ENCODE measurements at places on chromosomes 5 and 9.
A peak's percentile ranks its signal among the peaks of the same experiment; 100 is the strongest.

DNA sequence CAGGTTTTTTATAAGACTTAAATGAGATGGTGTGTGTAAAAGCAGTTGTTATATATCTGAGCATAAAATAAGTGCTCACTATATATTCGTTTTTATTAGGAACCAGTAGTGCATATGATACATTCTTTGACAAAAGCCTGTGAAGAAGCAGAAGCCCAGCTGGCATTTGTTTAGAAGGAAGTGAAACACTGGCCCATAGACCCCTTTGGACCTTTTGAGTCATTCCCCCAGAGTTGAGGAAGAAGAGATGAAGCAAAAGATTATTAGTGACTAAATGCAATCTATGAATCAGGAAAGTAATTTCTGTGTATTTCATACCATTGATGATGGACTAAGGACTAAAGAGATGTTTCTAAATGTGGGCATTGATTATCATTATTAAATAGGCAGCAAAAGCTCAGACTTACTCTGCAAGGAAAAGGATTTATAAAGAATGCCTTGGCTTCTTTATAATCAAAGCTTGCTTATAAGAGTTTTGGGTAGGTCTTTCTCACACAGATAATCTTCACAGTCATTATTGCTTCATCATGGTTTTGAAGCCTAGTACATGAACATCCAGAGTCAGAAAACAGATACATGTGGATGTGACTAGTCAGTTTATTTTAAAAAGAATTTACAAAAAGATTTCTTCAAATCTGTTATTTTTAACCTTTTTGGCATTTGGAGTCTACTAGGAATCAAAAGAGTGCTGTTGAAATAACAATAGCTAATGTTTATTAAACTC is 16.9 kb upstream of the FER start:
- no peak for DNase-seq
- no peak overlapping the region for H3K27ac ChIP-seq
- H3K4me1 ChIP-seq, result peaks cover 27% of the 10 kb centered on the region

DNA sequence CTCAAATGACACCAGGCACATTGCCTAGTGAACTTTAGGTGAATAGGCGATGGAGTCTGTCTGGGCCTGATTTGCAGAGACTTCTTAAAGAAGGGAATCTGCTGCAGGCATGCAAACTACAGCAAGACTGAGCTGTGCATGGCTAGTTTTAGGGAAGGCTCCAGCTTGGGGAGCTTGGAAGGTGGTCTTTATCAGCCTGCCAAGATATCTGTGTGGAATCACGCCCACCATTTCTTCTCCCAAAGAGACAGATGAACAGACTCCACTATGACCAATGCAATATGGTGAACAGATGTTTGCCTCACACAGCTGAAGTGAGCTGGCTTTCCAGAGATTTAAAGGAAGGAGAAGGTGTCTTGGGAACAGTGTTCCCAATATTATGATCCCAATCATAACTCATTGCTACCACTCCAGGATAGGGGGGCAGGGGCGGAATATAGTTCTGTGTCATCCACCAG is 129.0 kb upstream of the HMHB1 start:
- peaks cover 12% of the 10 kb centered on the region for H3K4me1 ChIP-seq
- DNase-seq, result no peak
- no peaks in the 10 kb centered on the region for H3K36me3 ChIP-seq
- H3K27me3 ChIP-seq, result no peaks in the 10 kb centered on the region
- H3K27ac ChIP-seq, result peak overlapping the region; percentile 18

DNA sequence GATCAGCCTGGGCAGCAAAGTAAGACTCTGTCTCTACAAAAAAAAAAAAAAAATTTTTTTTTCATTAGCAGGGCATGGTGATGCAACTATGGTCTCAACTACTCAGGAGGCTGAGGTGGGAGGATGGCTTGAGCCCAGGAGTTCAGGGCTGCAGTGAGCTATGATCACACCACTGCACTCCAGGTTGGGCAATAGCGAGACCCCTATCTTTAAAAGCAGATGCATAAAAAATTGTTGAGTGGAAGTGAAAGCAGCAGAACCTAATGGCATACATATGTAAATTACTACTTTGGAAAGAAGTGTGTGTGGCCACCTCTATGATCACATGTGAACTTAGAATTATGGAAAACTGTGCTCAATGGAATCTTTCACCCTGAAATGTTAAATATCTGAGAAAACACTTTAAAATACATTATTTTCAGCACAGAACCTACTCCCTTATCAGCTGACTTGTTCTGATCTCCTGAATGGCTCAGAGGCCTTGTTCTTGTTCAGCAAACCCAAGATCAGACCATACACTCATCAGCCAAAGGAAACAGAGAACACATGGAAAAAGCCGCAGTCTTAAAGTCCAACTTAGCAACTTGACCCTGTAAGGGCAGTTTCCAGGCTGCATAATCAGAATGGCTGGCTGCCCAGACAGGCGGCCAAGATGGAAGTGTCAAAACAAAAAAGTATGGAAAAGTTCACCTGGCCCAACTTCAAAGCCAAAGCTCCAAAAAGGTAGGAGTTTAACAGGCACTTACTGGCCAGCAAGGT is 56.5 kb downstream of the SIL1 start:
- peaks cover 21% of the 10 kb centered on the region for H3K4me1 ChIP-seq
- H3K4me3 ChIP-seq, result no peak overlapping the region
- H3K27me3 ChIP-seq, result peaks cover 2% of the 10 kb centered on the region
- no peak overlapping the region for H3K27ac ChIP-seq

- peaks cover 14% of the 10 kb centered on the region for H3K36me3 ChIP-seq
- peaks cover 2% of the 10 kb centered on the region for H3K4me1 ChIP-seq
- no peaks in the 10 kb centered on the region for H3K27me3 ChIP-seq
- H3K4me3 ChIP-seq, result no peak overlapping the region
- no peak overlapping the region for H3K27ac ChIP-seq
Observed at GRCh38 chr5:108369167-108369566, 12.7 kb downstream of the FBXL17 start.

- DNase-seq, result no peak
- H3K36me3 ChIP-seq, result no peaks in the 10 kb centered on the region
- H3K4me1 ChIP-seq, result no peaks in the 10 kb centered on the region
- no peak overlapping the region for H3K4me3 ChIP-seq
- H3K27me3 ChIP-seq, result no peaks in the 10 kb centered on the region
Observed at GRCh38 chr5:67141644-67142043, 55.0 kb downstream of the CD180 start.

- no peak for DNase-seq
- no peak overlapping the region for H3K4me3 ChIP-seq
- H3K36me3 ChIP-seq, result no peaks in the 10 kb centered on the region
- no peaks in the 10 kb centered on the region for H3K4me1 ChIP-seq
- no peaks in the 10 kb centered on the region for H3K27me3 ChIP-seq
Observed at GRCh38 chr5:64125521-64125920, 40.1 kb upstream of the RNF180 start.

- no peak for DNase-seq
- H3K36me3 ChIP-seq, result no peaks in the 10 kb centered on the region
- no peaks in the 10 kb centered on the region for H3K27me3 ChIP-seq
- no peak overlapping the region for H3K27ac ChIP-seq
- H3K4me1 ChIP-seq, result no peaks in the 10 kb centered on the region
Observed at GRCh38 chr9:18756712-18757125, 276.3 kb downstream of the SAXO1 start.
